ENCODE measurements at places on chromosomes 1 and 21.

DNA sequence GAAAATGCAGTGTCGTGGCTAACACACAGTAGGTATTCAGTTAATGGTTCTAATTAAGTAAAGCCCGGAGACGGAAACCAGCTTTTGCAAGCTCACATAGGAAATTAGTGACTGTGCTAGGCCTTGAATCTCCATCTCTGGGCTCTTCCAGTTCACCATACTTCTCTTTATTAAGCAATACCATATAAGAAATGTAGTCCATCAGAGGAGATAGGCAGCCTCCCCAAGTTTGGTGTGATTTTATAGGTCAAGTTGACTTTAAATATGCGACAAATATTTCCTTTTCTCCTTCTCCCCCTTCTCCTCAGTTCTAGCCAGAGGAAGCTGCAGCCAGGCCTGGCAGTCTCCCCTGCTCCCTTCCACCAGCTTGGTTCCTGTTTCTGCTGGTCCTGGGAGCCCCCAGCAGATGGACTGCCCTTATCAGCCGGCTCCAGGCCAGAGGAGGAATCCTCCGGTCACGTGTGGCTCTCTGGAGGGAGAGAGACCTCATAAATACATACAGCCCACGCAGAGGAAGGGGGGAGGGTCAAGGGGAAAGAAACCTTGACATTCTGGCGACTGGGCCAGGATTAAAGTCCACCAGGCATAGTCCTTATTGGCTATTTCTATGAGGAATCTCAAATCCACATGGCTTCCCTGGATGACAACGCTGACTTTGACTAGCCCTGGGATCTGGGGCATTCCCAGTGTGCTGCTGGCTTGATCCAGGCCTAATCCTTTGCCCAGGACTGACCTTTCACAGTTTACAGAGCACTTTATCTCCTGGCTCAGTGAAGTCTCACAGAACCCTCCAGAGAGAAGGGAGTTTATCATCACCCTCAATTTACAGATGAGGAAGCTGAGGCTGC is 115.1 kb upstream of the JUN start:
- no peak for DNase-seq

- DNase-seq = no peak
Observed at GRCh38 chr1:101905283-101905835, 91.4 kb downstream of the OLFM3 start.

GRCh38 chr1:201281573-201281972 is 1.7 kb upstream of the PKP1 start:
- DNase-seq = no peak

DNA sequence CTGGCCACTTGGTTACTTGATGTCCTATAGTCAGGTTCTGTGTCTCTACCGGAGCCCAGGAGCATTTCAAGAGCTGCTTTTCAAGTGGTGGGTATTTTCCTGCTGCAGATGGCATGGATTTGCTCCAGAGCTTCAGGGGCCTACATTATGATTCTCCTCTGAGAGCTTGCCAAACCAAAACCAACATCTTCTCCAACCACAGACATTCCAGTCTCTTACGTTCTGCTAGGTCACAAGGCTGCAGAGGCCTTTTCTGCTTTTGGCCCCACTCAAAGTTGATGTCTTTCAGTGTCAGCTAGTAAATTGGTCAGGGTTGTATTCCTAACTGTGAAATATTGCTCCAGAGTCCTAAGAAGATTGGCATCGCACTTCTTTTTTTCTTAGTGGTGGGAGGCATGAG is 14.7 kb upstream of the AQP10 start:
- no peak for DNase-seq

Data from activated CD4-positive, alpha-beta T cell treated with anti-CD3 and anti-CD28 coated beads for 24 hours (primary cell).